Activated naive CD4-positive, alpha-beta T cell treated with anti-CD3 and anti-CD28 coated beads for 36 hours (primary cell): ENCODE measurements at places on chromosomes 11 and 22. TPM values are rescaled to one million over a fixed set of nuclear protein-coding genes. Genes with fewer than 3 reads are reported as not detected.
A peak's percentile ranks its signal among the peaks of the same experiment; 100 is the strongest.

The GP1BB gene
- total RNA-seq, result not detected

The NAALAD2 gene
- total RNA-seq, result not detected

The CXCR5 gene
- 26.1 TPM for total RNA-seq

The DDT gene
- 107 TPM for total RNA-seq

The IGLL1 gene
- not detected for total RNA-seq

The PRR33 gene
- total RNA-seq, result 0.12 TPM

The FOXRED2 gene
- total RNA-seq, result 11.9 TPM

The RGL4 gene
- total RNA-seq, result 24.1 TPM

The SNX32 gene
- total RNA-seq, result 1.5 TPM

DNA sequence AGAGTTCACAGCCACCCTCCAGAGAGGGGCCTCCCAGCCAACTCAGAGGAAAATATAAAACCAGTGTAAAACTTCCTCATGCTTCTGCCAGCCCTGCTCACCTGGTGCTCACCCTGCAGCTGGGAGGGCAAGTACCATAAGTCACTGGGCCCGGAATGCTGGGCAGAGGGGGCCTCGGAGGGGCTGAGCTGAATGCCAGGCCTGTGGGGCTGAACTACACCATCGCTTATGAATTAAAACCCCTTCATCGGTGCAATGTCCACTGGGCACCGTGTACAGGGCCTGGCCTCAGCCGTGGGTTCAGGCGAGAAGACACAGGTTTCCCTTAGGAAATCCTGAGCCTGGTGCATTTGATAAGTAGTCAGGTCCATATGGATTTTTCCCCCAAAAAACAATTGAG, 828.6 kb downstream of the TBC1D22A start:
- DNase-seq, result no peak

- no peak for DNase-seq
Observed at GRCh38 chr22:46405901-46406300, 70.4 kb downstream of the TRMU start.

DNA sequence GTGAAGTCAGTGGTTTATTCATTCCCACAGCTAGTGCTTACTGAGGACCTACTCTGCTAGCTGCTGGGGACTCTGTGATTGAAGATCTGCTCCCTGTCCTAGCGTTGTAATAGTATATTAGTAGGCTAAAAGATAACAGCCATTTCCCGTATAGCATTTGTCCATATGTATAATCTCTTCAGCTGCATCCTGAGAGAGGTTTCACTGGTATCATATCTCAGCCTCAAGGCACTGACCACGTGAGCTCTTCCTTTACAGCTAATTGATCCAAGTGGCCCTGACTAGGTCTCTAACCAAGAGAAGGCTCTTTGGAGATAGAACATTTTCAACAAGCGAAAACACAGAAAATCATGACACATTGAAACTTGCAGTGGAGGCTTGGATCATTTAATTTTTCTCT, 110.2 kb downstream of the APIP start:
- DNase-seq, result no peak

- no peak for DNase-seq
Observed at GRCh38 chr11:112931703-112932102, 29.5 kb upstream of the NCAM1 start.

- no peak for DNase-seq
Observed at GRCh38 chr22:30326255-30326705, 461 bp downstream of the TBC1D10A start.

DNA sequence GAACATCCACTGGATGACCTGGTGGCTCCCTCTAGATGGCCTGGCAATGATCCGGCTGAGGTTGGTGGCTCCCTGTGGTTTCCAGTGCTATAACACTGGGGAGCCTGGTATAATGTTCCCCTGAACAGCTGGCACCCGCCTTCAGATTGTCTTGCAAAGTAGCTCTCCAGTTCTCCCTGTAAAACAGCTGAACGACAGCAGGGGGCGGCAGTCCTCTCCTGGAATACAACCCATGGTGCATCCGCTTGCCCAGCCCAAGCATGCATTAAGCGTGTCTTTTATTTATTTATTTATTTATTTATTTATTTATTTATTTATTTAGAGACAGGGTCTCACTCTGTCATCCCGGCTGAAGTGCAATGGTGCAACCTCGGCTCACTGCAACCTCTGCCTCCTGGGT, 258.9 kb downstream of the BUD13 start:
- peak; percentile 60 for DNase-seq

DNA sequence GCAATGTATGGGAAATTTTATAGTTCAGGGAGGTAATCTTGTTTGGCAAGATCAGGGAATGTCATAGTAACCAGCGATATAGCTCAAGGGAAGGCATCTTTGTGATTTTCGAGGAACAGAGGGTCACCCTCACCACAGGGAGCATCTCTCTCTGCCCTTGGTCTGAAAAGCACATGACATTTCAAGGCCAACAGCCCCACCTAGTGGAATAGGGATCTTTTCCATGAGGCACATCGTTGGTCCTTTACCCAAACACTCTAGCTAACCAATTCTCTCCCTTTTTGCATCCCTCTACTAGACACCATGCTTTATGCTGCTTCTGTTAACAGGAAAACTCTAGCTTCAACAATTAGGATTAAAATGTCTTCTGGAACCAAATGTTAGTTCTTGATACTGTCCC, 179.0 kb downstream of the GRM5 start:
- DNase-seq, result peak; percentile 36

DNA sequence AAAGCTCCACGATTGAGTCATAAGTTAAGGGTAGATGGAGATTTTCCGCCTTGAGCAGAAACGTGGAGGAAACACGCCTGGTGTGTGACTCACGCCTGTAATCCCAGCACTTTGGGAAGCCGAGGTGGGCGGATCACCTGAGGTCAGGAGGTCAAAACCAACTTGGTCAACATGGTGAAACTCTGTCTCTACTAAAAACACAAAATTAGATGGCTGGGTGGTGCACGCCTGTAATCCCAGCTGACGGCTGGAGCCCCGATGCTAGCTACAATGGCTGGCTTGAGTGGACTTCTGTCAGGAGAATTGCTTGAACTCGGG, 17.3 kb upstream of the DGCR8 start:
- DNase-seq, result no peak

GRCh38 chr11:126163074-126163700, 48.3 kb downstream of the RPUSD4 start:
- DNase-seq, result no peak

GRCh38 chr11:10459029-10459970, 4.2 kb downstream of the AMPD3 start:
- DNase-seq, result peak; percentile 80

DNA sequence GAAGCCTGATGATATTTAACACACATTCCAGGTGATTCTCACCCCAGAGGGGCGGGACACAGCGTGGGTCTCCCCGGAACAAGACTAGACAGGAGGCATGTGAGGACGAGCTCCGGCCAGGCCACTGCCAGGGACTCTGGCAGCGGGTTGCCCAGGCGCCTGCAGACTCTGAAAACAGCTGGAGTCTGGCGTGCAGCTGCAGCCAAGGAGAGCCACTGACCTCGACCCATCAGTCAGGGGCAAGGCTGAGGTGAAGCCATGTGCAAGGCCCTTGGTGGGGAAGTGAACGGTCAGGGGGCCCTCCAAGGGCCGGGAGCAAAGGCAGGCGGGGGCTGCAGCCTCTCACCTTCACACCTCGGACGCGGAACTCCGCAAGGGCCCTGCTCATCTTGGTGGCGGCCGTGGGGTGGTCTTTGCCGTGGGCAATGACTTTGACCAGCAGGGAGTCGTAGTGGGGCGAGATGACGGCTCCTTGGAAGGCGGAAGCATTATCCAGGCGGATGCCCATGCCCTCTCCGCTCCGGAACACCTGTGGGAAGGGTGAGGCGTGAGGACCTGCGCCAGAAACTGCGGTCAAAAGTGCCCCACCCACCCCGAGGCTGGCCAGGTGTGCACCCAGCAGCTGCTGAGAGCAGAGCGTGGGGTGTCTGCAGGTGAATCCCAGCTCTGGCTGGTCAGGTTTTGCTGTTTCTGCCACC, 6.7 kb downstream of the LRFN4 start:
- no peak for DNase-seq

- no peak for DNase-seq
Observed at GRCh38 chr22:49453771-49454170, 373.9 kb downstream of the BRD1 start.

DNA sequence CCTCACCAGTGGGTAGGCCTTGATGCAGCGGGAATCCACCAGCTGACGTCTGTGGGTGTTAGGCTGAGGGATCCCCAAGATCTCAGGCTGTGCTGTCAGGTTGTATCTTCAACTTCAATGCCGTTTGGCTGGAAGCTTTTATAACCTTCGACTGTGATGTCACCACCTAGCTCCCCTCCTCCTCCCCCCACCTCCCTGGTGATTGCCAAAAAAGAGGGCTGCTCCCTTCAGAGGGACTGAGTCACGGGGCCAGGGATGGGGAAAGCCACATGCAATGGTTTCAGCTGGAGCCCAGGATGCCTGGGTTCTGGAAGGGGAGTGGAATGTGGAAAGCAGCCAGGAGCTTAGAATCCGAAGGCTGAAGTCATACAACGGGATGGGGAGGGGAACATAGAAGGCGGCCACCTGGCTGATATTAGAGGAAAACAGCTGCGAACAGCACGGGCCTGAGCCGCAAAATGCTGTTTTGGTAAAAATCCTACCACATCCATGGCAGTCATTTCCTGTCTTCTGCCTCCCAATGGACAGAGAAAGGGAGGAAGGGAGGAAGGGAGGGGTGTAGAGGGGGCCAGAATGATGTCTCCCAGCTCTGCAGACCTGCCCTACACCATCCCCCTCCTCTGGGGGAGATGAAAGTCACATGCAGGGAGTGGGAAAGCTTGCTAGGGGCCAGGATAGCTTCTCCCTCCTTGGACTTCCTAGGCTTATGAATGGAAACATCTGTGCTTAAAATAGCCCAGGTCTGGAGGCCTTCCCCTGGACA, at the start of gene LRRN4CL:
Gene LRRN4CL, minus strand, starts transcription at position 110 of the 763 bp plus-strand sequence. CDS start 1,022 bp downstream, outside the sequence.
- DNase-seq, result no peak

DNA sequence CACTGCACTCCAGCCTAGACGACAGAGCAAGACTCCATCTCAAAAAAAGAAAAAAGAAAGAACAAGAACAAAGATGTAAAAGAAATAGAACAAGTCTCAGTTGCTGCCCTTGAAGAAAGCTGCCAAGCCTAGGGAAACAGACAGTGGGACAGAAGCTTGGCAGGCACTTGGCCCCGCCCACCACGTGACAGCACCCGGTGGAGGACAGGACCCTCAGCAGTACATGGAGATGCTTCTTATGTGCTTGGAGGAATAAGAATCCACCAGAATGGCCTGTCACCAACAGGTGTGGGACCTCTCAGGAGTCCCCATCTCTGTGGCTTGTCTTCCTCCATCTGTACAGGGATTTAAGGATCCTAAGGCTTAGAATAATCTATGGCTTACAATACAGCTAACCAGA, 7.6 kb upstream of the TMPRSS6 start:
- DNase-seq, result no peak

DNA sequence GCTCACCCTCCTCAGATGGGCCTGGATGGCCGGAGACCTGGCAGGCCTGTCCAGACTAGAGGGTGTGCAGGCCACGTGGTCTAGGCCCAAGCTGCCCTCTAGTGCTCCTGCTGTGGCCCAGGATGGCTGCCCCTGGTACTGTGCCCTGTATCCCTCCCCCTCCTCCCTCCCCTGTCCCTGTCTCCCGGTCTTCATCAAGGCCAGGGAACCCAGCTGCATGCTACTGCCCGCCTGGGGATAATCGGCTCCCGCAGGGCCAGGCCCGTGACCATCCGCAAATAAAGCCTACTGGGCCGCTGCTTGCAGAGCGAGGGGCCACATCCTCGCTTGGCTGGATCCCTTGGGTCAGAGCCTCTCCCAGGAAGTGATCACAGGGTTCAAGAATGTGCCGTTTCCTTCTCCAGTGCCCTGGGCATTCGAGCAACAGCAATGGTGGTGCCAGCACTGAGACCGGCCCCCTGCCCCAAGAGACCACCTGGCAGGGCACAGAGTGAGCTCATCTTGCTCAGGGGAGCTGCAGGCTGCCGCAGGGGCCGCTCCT, 51.1 kb downstream of the WNT7B start:
- no peak for DNase-seq

DNA sequence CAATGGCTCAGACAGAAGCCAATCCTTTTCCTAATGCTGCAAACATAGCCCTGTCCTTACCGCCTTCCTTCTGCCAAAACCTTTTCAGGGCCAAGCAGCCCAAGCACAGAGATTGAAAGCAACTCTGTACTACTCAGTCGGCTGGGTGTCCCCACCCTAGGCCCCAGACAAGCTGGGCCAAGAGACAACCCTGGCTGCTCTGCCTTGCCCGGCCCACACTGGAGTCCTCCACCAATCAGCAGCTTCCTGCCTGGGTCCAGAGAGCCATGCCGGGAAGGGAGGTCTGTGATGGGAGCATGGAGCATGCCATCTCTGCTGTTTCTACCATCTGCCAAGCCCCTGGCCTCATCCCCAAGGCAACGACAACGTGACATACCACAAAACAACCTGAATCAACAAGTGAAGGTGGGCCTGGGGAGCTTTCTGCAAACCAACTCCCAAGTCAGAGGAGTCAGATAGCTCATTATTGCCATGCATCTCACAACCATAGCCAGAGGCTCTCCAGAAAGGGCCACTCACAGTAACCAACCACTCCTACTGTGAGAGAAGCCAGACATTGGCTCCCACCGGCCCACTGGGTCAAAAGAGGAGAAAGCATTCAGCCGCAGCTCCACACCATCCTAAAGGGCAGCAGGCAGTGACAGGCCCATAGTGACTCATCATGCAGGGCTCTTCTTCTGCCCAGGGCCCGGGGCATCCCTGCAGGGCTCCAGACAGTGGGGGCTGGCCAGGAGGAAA, 18.2 kb downstream of the PATZ1 start:
- no peak for DNase-seq

GRCh38 chr22:49136041-49136815, 691.4 kb downstream of the BRD1 start:
- DNase-seq, result no peak

DNA sequence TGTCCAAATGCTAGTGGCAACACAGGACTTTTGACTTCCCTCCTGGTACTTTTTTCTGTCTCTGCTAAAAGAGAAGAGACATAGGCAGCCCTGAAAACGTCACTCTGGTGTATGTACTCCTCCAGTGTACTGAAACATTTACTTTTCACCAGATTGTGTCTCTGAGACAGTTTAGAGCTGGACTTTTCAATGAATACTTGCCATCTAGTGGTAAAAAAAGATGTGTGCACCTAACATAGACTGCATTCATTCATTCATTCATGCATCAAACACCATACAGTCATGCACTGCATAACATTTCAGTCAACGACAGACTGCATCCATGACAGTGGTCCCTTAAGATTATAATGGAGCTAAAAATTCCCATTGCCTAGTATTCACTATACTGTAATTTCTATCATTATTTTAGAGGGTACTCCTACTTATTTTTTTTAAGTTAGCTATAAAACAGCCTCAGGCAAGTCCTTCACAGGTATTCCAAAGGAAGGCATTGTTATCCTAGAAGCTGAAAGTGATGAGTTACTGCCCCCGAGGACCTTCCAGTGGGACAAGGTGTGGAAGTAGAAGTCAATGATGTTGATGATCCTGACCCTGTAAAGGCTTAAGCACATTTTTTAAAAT, 186.2 kb downstream of the SPON1 start:
- DNase-seq, result no peak

- no peak for DNase-seq
Observed at GRCh38 chr11:79438631-79439409, 2.0 kb downstream of the TENM4 start.

- DNase-seq, result no peak
Observed at GRCh38 chr11:102486584-102486983, 34.0 kb upstream of the TMEM123 start.
